Fibroblast of skin of left quadriceps (primary cell): ENCODE measurements at places on chromosomes 6 and 20.
A peak's percentile ranks its signal among the peaks of the same experiment; 100 is the strongest.

GRCh38 chr6:159646733-159647132 is 46.3 kb downstream of the SOD2 start:
- DNase-seq = peak; percentile 24

- DNase-seq = no peak
Observed at GRCh38 chr20:20447196-20447595, 79.3 kb downstream of the INSM1 start.

- DNase-seq = no peak
Observed at GRCh38 chr20:63241272-63241671, 5.6 kb downstream of the BIRC7 start.

- DNase-seq = no peak
Observed at GRCh38 chr20:45621593-45621992, 7.9 kb upstream of the WFDC10A start.

DNA sequence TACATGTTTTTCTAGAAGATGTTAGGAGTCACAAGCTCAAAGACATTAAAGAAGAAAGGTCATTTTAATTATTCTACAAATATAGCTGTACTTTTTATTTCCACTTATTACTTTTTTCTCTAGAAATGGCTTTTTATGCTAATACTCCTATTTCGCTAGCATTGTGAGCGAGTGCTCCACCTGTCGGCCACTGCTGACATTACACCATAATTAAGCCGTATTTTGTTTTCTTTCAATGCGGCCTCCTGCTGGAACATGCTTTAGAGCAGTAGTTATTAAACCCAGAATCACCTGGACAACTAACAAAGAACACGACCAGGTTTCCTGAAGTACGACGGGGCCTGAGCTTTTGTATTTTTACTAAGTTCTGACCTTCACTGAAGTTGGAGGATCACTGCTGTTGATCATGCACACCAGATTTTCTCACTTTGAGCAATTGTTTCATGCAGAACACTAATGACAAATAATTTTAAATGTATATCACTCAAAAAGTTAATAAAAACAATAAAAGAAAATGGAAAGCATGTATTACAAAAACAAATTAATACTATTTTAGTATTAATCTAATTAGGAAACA is 74.1 kb upstream of the PAK5 start:
- peak; percentile 9 for DNase-seq

GRCh38 chr20:8255945-8256632 is 124.0 kb downstream of the PLCB1 start:
- no peak for DNase-seq

- DNase-seq = no peak
Observed at GRCh38 chr20:63168861-63169260, 47.1 kb downstream of the YTHDF1 start.

DNA sequence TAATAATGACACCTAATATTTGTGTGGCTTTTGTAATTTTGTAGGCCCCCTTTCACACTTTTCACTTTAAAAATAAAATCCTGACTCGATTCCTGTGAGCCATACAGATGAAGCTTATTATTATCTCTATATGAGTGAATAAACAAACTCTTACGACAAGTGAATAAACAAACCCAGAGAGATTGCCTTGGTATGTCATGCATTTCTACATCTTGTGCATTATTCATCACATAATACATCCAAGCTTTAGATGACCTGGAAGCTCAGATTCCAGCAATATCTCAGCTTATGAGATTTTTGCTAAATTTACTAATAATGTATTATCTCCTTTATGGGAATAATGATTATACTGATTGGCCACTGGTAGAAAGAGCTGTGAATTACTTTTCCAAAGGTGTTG is 248.2 kb downstream of the TBX18 start:
- DNase-seq = no peak

- no peak for DNase-seq
Observed at GRCh38 chr6:117481278-117481925, 1.1 kb upstream of the DCBLD1 start.

DNA sequence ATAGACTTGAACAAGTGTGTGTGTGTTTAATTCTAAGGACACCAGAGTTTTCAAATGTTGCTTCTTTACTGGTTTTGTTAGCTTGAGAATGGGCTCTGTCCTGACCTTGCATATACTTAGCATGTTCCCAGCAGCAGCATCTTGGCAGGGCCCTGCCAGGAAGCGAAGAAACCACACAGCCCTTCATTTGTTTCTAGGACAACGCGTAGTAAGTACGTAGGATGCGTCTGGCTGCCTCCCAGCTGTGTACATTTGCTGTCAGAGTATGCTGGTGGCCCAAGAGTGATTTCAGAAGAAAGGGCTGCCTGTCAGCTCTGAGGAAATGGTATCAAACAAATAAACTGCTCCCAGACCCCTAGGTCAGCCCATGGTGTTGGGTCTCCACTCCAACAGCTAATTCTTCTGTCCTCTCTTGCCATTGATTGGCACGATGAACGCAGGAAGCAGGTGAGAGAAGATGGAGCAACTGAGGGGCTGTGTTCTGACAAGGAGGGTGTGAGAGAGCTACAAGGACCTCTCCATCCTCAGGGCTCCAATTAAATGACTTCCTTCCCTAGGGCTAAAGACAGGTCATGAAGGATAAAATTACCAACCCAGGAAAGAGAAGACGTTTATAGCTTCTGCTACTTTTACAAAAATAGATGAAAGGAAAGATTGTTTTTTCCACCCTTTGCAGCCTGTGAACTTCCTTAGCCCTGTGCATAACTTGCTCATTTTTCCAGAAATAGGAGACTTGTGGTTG is 55.9 kb upstream of the HDDC2 start:
- DNase-seq = no peak

GRCh38 chr6:52424513-52424912 is 4.4 kb downstream of the EFHC1 start:
- DNase-seq = no peak

GRCh38 chr6:30130887-30131862 is 4.8 kb upstream of the TRIM40 start:
- DNase-seq = peak; percentile 70

GRCh38 chr6:43744931-43745727 is 24.9 kb upstream of the VEGFA start:
- DNase-seq = no peak

DNA sequence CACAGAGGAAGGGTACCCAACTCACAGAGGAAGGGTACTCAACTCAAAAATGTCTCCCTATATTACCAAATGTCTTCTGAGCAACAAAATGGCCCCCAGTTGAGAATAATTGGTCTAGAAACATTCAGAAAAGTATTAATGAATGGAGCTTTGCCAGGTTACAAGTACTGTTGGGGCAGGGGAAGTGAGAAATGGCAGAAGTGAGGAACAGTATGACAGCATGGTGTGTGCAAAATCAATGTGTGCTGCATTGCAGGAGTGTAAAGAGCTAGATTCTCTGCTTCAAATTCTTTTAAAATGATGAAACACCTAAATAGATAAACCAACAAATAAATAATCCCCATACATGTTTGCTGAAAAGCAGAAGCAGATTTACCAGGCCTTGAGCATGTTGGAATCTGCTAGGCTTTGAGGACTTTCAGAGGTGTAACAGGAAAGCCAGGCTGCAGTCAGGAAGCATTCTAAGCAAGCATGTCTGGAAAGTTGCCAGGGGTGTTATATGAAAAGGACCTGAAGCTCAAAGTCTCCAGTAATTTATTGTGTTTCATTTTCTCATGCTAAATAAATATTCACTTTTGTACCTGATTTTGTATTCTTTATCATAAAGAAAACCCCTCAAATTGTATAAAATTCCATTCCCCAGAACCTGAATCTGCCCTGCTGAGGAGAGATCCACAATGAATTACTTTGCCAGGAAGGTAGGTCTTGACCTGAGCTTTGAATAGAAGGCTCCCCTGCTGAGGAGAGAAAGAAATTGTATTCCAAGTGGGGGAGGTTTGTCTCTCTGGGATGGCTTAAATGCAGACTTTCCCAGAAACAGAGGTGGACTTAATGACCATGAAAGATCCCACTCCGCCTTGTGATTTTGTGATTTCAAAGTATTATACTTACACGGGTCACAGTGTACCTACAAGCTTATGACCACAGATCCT is 265.0 kb upstream of the MARCKS start:
- peak; percentile 46 for DNase-seq

DNA sequence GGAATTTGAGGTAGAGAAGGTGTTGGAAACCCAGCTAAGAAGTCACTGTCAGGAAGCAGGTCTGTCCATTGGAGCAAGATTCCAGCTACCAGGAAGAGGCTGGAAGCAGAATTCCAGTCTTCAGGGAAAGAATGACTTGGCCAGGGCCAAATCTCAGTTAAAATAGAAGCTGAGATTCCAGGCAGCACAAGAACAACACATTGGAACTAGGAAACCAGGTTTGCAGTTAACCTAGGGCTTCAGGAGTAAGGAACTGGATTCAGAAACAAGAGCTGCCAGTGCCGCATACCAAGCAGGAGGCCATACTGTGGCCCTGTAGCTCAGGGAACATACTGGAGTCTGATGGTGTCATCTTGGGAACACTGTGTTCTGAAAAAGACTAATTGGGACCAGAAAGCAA is 73.7 kb upstream of the FUCA2 start:
- no peak for DNase-seq

DNA sequence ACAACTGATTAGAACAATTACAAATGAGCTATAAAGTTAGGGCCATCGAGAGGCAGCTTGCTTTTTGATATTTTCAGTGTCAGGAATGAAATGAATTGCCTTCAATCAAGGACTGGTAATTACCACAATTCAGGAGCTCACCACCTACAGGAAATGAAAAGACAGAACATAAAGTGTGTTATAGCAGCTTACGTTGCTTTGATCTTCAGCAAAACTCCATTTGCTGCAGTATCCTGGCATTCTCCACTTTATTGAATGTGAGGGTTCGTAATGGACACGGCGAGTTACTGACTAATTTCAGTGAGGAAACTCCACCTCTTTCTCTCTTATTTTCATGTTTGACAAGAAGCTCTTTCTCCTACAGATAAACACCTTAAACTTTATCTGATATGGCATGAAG is 440.0 kb upstream of the HSF2 start:
- DNase-seq = no peak

- DNase-seq = peak; percentile 29
Observed at GRCh38 chr6:134358320-134358719, 40.4 kb upstream of the SGK1 start.

- no peak for DNase-seq
Observed at GRCh38 chr6:44180886-44181285, 22.3 kb downstream of the CAPN11 start.

GRCh38 chr6:39223061-39223460 is 6.2 kb downstream of the KCNK5 start:
- DNase-seq = no peak

- no peak for DNase-seq
Observed at GRCh38 chr20:46774236-46774635, 64.8 kb downstream of the SLC2A10 start.

DNA sequence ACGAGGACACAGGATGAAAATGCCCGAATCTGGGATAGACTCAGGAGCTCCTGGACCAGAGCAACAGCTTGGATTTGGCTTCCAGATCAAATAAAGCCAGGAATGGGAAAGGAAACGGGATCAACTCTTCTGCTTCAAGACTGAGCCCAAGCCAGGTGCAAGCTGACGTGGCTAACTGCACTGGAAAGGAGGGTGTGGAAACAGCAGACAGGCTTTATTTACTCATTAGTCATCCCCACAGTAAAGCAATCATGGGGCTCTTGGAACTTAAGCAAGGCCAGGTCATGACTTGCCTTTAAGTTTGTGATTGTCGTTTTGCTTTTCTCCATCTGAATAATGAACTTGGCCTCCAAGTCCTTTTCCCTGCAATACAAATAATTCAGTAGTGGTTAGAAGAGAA is 45.2 kb downstream of the KIF16B start:
- DNase-seq = peak; percentile 3

DNA sequence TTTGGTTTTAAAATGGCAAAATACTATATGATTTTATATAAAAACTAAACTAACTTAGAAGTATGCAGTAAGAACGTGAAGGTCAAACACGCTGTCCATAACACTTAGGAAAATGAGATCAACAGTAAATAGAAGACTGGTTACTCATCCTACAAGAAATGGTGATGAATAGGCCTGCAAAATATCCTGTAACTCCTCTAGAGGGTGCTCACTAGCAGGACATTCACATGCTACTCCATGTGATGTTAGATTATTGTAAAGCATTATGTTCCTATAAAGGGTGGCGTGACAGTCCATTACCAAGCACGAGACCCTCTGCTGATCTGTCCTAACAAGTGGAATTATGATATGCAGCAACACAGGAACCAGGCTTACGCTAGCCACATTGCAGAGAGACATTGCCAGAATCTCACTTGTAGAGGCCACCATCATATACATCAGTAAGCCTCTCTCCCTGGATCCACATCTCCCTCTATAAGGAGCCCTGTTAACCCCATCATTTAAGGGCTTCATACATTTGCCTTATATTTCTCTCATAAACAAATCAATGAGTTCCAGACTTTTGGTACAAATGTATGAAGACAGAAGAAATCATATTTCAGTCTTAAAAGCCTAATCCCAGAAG is 18.0 kb upstream of the DEFB129 start:
- DNase-seq = peak; percentile 32

DNA sequence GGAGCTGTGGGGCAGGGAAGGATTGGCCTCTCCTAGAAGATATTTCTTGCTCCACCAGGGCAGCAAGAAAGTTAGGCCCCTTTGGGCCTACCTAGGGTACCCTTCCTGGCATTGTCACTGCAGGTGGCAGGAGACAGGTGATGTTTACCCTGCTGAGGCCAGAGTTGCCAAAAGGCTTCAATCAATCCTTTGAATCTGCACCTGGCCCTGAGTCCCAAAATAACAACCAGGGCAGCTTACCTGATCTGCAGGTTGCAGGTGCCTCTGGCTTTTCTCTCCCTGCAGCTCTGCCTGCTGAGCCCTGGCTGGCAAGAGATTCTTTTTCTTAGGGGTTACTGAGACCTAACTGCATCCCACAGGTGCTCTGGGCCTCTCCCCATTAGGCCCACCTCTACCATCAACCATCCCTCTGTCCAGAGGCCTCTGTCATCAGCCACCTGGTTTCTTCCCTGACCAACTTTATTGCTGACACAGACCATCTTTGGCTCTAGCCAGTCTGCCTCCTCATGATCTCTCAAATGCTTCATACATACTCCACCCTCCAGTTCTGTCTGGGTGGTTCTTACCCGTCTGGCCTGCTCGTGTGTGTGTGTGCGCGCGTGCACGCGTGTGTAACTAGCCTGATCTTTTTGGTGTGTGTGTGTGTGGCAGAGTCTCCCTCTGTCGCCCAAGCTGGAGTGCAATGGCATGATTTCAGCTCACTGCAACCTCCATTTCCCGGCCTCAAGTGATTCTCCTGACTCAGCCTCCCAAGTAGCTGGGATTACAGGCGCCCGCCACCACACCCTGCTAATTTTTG is 13.7 kb downstream of the BCL2L1 start:
- DNase-seq = no peak

DNA sequence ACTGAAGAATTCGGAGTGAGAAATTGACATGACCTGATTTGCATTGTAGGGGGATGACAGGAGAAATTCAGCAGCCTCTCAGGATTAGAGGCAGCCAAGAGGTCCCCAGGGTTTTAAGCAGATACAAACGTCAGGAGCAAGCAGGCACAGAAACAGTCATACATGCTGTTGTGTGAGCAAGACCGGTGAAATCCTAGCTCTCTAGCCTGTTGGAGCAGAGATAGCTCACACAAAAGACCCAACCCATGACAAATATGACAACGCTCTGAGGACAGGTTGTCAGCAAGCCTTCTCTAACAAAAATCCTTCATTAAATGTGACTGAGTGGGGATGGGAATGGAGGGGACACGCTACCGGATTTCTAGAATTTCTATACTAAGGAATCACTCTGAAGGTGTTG is 23.0 kb upstream of the AKAP12 start:
- DNase-seq = no peak

- DNase-seq = no peak
Observed at GRCh38 chr6:148596891-148597455, 149.9 kb upstream of the UST start.
